Activated T-helper 2 cell treated with anti-CD3 and anti-CD28 coated beads, Interferon-gamma antibody, Interleukin-2, Interleukin-4, amounts not matched to agents 10 μg/mL and 5 μg/mL and 100 μg/mL, durations not matched to agents 14 hours and 24 hours and 36 hours (primary cell): ENCODE measurements at places on chromosomes 2 and 18. TPM values are rescaled to one million over a fixed set of nuclear protein-coding genes. Genes with fewer than 3 reads are reported as not detected.

The CACNB4 gene
- total RNA-seq = 0.23 and 0.39 TPM in 2 replicates

The CFAP65 gene
- total RNA-seq = not detected in 2 replicates

The CFAP221 gene
- not detected in 2 replicates for total RNA-seq

The TMEM178A gene
- 0.23 and 0.32 TPM in 2 replicates for total RNA-seq

The AKAIN1 gene
- not detected in 2 replicates for total RNA-seq

The DSC1 gene
- not detected in 2 replicates for total RNA-seq

The REG1B gene
- not detected in 2 replicates for total RNA-seq

GRCh38 chr2:234655706-234656105, 158.8 kb upstream of the ARL4C start:
- DNase-seq = no peak
- no peak overlapping the region for H3K27ac ChIP-seq
- no peak overlapping the region for H3K4me3 ChIP-seq
- no peaks in the 10 kb centered on the region for H3K27me3 ChIP-seq

GRCh38 chr2:25421820-25422411, 80.2 kb upstream of the DNMT3A start:
- DNase-seq = no peak
- no peak overlapping the region for H3K4me3 ChIP-seq
- H3K36me3 ChIP-seq = peaks cover 15% of the 10 kb centered on the region
- peaks cover 10% of the 10 kb centered on the region for H3K4me1 ChIP-seq
- H3K27ac ChIP-seq = no peak overlapping the region

DNA sequence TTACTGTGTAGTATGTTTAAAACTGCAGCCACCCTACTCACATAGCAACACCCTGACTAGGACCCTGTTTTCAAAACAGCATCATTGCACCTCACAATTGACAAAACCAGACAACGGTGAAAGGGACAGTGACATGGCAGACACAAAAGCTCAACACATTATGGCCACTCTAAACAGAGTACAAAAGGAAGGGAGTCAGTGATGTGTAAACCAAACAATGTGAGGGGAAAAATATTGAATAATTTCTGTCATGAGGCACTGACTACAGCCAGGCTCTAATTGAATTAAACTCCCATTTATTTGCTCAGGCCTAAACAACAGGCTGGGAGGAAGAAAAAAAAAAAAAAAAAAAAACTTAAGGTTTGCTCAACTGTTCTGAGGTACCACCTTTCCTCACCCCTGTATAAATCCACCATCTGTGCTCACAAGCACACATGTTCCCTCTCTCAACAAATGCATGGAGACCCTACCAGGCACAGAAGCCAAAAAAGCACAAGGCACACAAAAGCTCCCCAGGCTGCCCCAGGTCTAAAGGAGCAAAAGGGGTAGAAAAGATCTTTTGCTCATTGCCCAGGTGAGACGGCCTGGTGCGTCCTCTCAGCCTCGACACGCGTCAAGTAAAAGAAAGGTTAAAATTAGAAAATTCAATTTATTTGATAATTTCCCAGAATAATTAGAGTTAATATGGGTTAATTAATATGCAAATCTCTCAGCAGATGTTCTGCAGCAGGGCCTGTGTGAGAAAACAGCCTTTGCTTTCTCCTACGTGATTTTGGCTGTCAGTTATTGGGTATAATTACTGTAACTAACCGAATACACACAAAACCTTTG, 80.9 kb downstream of the ZEB2 start:
- H3K27ac ChIP-seq = no peak overlapping the region
- peaks cover 32% of the 10 kb centered on the region for H3K36me3 ChIP-seq
- no peak for DNase-seq
- H3K4me3 ChIP-seq = no peak overlapping the region
- H3K4me1 ChIP-seq = peaks cover 7% of the 10 kb centered on the region

DNA sequence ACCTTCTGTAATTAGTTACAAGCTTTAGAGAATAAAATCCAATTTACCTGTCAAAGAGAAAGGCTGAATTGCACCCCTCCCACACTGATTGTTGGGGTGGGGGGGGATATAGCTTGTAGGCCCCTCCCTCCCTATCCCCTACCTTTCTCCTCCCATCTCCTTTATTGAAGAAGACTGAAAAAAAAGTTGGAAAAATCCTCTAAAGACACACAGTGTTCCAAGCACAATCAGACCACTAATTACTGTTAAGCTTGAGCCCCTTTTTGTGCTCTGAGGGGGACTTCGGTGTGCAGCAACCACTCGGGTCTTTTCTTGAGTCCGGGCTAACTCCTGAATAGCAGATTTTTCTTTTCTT, 43.0 kb upstream of the FZD5 start:
- peaks cover 2% of the 10 kb centered on the region for H3K4me1 ChIP-seq
- H3K4me3 ChIP-seq = no peak overlapping the region
- no peaks in the 10 kb centered on the region for H3K36me3 ChIP-seq
- no peak for DNase-seq
- H3K27me3 ChIP-seq = peaks cover 10% of the 10 kb centered on the region

- H3K4me1 ChIP-seq = no peaks in the 10 kb centered on the region
- no peak overlapping the region for H3K27ac ChIP-seq
- no peak overlapping the region for H3K4me3 ChIP-seq
- DNase-seq = no peak
Observed at GRCh38 chr2:148561389-148561788, 83.2 kb upstream of the EPC2 start.

- H3K36me3 ChIP-seq = no peaks in the 10 kb centered on the region
- no peak for DNase-seq
- H3K4me1 ChIP-seq = no peaks in the 10 kb centered on the region
- H3K4me3 ChIP-seq = no peak overlapping the region
Observed at GRCh38 chr18:56382541-56382940, 255.9 kb downstream of the TXNL1 start.

DNA sequence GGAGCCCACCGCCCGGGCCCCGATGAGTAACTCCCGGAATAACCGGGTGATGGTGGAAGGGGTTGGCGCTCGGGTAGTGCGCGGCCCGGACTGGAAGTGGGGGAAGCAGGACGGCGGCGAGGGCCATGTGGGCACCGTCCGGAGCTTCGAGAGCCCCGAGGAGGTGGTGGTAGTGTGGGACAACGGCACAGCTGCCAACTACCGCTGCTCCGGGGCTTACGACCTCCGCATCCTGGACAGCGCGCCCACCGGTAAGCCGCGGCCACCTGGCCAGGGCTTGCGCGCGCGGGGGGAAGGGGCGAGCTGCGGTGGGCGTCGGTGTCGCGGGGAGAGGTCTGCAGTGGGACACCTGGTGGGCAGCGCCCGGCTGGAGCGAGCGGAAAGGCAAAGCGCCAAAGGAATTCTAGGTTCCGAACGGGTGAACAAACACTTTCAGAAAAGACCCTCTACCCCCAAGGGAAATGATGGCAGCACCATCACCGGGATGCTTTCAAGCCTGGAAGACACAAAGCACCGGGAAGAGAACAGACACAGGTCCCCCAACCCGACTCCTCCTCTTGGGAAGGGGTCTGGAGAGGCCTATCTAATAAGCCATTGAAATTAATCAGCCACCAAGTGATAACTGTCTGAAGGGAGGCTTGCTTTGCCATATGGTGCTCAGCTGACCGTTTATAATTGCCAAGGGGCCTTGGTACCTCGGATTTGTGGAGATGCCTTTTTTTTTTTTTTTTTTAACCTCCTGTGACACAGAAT, 1.1 kb downstream of the MIB1 start:
- H3K4me1 ChIP-seq = peaks cover 42% of the 10 kb centered on the region
- peak overlapping the region; percentile 71 for H3K27ac ChIP-seq
- peak; percentile 18 for DNase-seq

DNA sequence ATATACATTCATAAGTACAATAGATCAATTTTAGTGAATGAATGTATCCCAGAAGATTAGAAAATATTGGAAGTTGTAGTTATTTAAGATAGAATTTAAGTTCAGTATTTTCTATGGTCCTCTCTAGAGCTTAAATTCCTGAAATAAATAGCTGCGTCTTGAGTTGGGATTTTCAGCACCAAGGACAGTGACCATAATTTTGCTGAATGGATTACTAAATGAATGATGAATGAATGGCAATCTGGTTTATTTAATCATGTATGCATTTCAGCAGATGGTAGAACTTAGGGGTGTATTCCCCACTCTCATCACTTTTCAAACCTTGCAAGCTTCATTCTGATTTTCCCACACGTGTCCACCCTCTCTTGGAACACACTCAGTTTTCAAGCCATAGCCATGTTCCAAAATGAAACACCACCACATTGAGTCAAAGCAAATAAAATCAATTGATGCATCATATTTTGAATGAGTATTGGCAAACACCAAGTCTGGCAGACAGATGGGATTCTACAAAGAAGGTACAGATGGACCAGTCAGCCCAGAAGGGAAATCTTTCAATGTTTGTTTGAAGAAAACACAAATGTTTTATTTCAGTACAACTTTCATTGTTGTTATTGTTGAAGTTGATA, 362.2 kb upstream of the NXPH2 start:
- H3K4me3 ChIP-seq = no peak overlapping the region
- H3K36me3 ChIP-seq = no peaks in the 10 kb centered on the region
- DNase-seq = no peak
- H3K27ac ChIP-seq = no peak overlapping the region

- no peaks in the 10 kb centered on the region for H3K27me3 ChIP-seq
- no peak overlapping the region for H3K4me3 ChIP-seq
- no peak overlapping the region for H3K27ac ChIP-seq
- peaks cover 32% of the 10 kb centered on the region for H3K36me3 ChIP-seq
- no peak for DNase-seq
Observed at GRCh38 chr2:61443342-61444041, 27.4 kb downstream of the USP34 start.
